ENCODE measurements at places on chromosomes 12 and 14.

DNA sequence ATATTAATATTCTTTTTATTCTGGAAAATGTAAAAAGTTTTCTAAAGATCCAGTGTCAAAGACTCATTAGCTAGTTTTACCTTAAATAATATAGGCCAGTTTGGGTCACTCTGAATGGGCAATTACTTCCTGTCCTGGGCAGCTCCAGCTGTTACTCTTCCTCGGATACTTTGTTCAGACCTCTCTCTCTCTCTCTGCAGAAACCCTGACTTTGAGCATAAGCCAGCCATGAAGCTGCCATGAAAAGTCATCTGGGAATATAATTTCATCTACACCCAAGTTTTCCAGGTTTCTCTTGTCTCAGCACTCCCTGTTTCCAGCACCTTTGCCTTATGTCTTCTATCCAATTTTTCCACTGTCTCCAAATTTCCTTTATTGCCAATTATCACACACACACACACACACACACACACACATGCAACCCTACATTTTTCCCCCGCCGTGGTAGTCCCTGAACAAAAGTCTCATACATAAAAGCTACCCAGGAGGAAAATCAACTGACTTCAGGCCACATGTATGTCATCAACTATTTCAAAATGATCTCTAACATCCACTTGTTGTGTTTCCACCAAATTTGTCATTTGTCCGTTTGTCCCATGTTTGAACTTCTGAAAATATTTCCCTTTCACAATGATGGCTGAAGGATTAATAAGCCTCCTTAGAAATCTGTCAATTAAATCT is 318.1 kb downstream of the SSPN start:
- DNase-seq = no peak

- DNase-seq = no peak
These were observed 136.9 kb downstream of the FUT8 start for GRCh38 chr14:65549429-65549828.

DNA sequence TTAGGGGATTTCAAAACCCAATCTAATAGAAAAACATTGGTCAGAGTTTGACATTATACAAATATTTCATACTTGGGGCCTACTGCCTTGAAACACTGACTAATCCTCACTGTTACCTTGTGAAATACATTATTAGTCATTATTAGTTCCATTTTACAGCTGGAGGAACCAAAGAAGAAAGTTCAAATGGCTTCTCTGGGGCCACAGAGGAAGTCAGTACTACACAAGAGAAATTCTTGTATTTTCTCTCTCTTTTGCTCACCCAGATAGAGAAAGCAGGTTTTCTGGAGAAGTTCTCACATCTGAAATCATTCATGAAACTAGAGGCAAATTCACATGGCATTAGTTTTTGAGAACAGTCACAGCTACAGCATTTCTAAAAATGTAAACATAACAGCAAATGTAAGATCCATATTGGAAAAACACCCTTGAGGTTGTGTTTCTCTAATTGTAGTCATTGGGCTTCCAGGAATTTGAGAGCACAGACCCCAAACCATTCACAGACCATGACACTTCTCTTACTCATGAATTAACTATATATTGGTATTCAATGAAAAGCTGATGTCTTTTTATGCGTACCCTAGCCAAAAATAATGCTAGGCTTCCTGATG is 83.0 kb downstream of the LLPH start:
- no peak for DNase-seq

DNA sequence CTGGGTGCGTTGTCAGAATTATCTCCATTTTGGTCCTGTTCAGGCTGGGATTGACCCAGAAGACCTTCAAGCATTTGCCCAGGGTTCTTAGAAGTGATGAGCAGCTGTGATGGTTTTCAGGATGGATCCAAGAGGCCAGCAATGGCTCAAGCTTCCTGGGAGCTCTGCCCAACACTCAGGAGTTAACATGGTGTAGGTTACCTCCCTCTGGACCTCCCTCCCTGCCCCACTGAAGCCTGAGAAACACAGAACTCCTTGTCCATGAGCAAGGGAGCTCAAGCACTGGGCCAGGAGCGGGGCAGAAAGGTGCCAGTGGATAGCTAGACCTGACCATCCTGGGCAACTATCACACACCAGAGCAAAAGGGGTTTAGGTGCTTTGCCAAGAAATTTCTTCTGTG is 148.4 kb upstream of the FKBP4 start:
- DNase-seq = no peak

DNA sequence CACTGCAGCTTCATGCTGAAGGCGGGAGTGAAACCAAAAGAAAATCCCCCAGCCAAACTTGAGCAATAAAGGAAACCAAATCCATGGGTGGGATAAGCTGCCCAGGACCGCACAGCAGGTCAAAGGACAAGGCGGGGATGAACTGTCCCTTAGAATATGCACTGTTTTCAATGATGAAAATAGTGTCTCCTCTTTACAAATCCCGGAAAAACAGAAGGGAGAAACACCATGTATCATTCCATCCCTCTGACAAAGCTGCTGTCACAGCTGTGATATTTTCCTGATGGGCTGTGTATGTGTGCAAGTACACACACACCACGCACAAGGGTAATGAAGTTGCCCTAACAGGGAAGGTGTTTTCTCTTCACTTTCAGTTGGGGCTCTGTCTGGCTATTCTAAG is 70.3 kb downstream of the ACTN1 start:
- DNase-seq = no peak

- no peak for DNase-seq
These were observed 274.9 kb downstream of the PAWR start for GRCh38 chr12:79415746-79416435.

GRCh38 chr12:120356567-120357030 is 12.4 kb downstream of the MSI1 start:
- peak; percentile 47 for DNase-seq

GRCh38 chr12:50564237-50564947 is 59.6 kb downstream of the DIP2B start:
- no peak for DNase-seq

DNA sequence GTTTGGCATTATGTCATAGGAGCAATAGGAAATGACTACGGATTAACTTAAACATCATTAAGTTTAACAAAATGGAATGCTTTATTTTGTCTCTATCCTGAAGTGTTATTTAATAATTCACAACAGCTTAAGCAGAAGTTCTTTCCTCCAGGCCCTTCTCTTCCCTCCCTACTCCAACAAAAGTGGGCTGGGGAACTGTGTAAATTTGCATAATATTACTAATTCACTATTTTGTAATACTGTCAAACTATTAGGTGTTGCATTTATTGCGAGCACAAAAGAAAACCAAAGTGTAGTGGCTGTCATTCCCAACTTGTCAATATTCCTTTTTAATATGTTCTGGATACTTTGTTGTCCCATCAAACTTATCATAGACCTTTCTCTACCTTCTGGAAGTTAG is 69.8 kb downstream of the ATG14 start:
- no peak for DNase-seq

- DNase-seq = no peak
These were observed 127.6 kb downstream of the SLC25A47 start for GRCh38 chr14:100450736-100451135.

GRCh38 chr14:58747181-58747580 is 109.4 kb downstream of the DACT1 start:
- DNase-seq = no peak

- no peak for DNase-seq
These were observed 75.3 kb upstream of the CEP83 start for GRCh38 chr12:94534774-94535509.

DNA sequence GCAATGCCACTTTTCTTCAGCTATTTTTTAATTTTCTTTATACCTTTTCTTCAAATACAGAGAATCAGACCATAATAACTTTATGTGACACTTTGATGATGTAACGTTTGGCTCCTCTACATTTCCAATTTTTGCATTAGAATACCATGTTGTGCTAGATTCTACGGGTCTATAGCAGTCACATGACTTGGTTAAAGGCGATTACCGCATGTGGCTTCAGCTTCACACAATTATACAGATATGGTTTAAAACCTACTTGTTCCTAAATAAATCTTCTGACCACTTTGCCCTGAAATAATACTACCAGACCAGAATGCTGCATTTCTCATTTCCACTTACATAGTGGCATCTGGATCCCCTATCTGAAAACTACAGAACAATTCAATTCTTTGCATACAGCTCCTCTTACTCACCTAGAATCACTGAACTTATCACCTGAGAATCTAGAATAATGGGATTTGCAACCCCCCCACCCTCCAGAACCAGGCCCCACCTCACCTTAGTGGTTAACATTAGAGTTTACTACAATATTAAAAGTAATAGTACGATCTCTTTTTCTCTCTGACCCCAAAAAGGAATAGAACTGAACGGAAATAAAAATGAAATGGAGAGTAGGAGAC is 1.3 kb downstream of the MAX start:
- no peak for DNase-seq

DNA sequence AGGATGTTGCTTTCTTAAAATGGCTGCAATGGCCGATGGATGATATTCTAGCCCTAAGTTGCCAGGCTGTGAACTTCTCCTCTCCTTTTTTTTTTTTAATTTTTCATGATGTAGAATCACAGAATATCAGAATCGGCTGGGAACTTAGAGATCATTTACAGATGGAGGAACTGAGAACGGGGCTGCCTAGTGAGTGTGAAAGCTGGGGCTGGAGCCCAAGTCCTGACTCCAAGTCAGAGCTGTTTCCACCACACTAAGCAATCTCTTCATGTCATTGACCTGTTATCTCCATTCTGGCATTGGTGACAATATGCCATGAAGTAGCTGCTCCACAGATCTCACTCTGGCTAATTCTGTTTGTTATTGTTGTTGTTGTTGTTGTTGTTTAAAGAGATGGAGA is 121.7 kb downstream of the SLC38A1 start:
- no peak for DNase-seq

DNA sequence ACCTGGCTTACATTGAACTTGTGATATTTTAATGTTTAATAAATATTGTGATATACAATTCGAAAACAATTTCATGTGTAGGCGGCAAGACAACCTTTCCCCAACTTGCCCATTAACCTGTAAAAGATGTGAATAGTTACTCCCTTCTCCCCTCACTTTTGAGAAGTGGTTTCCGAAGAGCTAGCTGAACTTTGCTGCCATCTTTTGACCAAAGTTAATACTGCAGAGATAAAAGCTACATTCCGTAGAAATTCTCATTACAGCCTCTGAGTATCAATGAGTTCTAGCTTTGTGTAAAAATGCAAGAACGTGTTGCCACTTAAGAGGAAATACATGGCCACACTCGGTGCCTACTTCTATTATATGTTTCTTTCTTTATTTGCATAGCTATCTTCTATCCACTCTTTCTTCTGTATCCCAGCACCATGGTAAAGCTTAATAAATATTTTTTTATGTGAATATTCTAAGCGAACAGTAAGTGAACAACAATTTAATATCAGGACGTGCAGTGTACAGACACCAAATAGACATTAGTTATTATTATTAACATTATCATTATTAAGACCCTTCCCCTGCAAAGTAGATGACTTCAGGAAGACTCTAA is 105.1 kb upstream of the TMEM260 start:
- no peak for DNase-seq

- no peak for DNase-seq
These were observed 58.8 kb downstream of the CCER1 start for GRCh38 chr12:90896164-90896563.

GRCh38 chr14:105430565-105430964 is 10.9 kb downstream of the MTA1 start:
- DNase-seq = no peak

DNA sequence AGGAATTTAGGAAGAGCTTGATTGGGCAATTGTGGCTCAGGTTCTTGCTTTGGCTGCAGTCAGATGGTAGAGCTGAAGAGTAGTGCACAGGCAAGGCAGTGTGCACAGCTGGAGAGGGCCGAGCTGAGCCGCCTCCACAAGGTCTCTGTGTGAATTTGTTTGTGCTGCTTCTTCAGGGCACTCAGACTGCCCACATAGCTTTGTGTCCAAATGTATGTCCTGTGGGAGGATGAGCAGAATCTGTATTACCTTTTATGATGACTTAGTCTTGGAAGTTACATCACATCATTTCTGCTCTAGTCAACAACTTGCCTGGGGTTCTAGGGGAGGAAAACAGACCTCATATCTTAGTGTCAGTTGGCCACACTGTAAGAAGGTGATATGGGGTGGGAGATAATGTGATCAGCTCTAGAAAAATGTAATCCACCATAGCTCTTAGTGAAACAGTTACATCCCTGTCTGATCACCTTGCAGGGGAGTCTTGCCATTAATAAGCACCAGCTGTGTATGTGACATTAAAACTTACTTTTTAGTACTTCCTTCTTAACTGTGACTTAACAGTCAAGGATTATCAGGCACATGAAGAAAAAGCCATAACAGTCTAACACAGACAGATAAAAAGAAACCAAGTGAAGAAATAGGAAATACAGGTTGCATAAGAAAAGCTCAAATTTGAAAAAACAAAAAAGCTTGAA is 53.4 kb downstream of the RCOR1 start:
- DNase-seq = no peak

DNA sequence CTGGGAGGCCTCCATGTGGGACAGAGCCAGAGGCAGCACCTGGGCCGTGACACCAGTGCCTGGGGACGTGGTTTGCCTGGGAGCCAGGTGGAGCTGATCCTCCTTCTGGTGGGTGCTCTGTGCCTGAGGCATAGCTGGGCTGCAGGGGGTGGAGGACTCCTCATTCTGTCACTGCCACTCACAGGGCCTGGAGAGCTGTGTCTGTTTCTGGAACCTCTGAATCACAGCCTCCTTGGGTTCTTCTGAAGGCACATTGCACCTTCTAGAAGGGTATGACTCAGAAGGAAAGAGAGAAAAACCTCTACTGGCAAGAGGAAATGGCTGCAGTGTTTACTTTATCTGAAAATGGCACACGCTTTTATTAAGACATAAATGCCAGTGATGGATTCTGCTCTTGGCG is 659.8 kb downstream of the VRK1 start:
- peak; percentile 14 for DNase-seq

DNA sequence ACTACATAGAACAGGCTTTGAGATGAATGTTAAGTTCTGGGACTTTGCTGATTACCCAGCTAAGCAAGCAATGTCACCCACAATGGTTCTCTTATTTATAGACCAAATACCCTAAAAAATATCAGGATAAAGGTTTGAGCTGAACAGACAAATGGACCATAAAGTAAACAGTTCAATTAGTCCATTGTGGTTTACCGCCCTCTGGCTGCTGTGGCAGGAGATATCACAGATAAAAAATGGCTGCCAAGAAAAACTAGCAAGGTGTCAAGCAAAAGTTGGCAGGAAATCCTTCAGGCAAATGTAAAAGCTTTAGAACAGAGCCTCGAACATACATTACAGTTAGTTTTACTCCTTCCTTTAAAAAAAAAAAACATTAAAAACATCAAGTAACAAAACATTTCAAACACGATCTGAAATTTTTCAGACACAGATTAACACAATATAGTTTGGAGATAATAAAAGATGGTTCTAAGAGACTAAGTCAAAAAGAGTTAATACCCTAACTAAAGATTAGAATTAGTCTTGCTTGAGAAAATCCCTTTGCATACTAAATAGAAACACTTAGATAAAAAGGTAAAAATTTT is 41.3 kb downstream of the MED13L start:
- DNase-seq = peak; percentile 16

DNA sequence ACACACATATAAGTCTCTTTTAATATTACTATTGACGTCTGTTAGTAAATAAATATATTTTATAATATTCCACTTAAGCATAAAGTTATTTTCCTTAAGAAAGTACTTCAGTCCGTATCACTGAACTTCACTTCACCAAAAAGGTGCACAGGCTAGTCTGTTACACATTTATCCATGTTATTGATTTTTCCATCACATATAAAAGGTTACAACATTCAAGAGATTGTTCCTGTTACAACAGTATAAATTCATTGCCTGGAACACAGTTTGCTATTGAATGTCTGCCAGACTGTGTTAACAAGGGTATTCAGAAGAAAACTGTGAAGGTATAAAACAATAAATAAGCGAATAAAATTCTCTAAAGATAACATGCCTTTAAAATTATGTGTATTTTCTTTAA is 175.9 kb downstream of the NTS start:
- no peak for DNase-seq

Data from effector memory CD4-positive, alpha-beta T cell (primary cell).